ENCODE measurements at places on chromosomes 3 and 15.

DNA sequence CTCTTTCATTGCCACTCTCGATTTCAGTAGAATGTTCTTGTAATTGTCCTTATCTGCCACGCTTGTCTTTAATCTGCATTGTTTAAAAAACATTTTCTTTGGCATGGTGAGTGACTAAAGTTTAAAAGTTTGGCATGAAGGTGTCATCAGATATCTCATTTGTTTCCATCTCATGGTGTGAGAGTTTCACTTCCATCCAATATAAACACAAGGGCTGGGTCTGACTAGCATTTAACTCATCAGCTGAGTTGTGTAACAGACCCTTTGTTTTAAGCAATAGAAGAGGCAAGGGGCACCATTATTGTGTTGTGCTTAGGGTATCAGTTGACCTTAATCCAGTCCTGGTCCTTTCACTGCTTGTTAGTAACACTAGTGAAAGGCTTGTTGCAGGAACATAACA lies 49.9 kb upstream of the IL12A start:
- no peak for DNase-seq

- DNase-seq = no peak
Measured at GRCh38 chr3:46604127-46604526, 8.2 kb upstream of the FAM240A start.

- DNase-seq = no peak
Measured at GRCh38 chr15:60373745-60374144, 24.0 kb downstream of the ANXA2 start.

DNA sequence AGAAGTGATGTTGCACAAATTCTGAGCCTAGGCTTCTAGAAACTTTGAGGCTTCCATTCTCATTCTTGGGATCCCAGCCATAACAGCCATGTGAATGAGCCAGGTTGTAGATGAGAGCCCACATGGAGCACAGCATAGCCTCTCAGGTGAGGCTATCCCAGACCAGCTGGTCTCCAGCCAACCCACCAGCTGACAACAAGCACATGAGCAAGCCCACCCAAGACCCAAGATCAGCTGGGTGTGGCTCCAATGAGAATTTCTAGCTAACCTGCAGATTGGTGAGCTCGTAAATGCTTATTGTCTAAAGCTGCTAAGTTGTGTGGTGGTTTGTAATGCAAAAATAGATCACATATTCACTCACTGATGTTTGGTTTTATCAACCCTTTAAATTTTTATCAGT lies 14.4 kb downstream of the KY start:
- no peak for DNase-seq

- no peak for DNase-seq
Measured at GRCh38 chr15:53695365-53695764, 64.1 kb downstream of the WDR72 start.

GRCh38 chr15:39512643-39513042 lies 68.2 kb upstream of the THBS1 start:
- no peak for DNase-seq

- DNase-seq = no peak
Measured at GRCh38 chr3:35849963-35850362, 210.6 kb downstream of the ARPP21 start.

GRCh38 chr3:158770741-158771350 lies 31.0 kb upstream of the MFSD1 start:
- no peak for DNase-seq

DNA sequence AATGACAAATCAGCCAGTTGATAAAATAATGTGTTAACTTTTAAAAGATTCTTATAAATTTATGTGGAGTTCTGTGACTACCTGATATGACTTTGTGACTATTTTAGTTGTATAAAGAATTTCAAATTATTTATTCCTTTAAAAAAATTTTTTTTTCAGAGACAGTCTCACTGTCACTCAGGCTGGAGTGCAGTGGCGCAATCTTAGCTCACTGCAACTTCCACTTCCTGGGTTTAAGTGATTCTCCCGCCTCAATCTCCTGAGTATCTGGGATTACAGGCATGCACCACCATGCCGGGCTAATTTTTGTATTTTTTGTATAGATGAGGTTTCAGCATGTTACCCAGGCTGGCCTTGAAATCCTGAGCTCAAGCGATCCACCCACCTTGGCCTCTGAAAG lies 48.5 kb downstream of the MBNL1 start:
- no peak for DNase-seq

GRCh38 chr3:147702509-147702908 lies 293.3 kb downstream of the ZIC1 start:
- DNase-seq = no peak

- DNase-seq = no peak
Measured at GRCh38 chr3:13197795-13198194, 124.6 kb upstream of the IQSEC1 start.

GRCh38 chr3:22245811-22246583 lies 495.0 kb upstream of the ZNF385D start:
- DNase-seq = peak; percentile 7

GRCh38 chr3:111803123-111803593 lies 55.9 kb upstream of the PHLDB2 start:
- DNase-seq = peak; percentile 42

- no peak for DNase-seq
Measured at GRCh38 chr15:62566248-62566647, 401.2 kb upstream of the C2CD4B start.

GRCh38 chr15:38129531-38130204 lies 123.0 kb upstream of the SPRED1 start:
- peak; percentile 78 for DNase-seq

- no peak for DNase-seq
Measured at GRCh38 chr3:23663661-23664186, 142.0 kb upstream of the UBE2E1 start.

GRCh38 chr3:71930056-71930991 lies 145.4 kb upstream of the PROK2 start:
- peak; percentile 67 for DNase-seq

GRCh38 chr15:75947092-75947491 lies 43.4 kb downstream of the FBXO22 start:
- no peak for DNase-seq

DNA sequence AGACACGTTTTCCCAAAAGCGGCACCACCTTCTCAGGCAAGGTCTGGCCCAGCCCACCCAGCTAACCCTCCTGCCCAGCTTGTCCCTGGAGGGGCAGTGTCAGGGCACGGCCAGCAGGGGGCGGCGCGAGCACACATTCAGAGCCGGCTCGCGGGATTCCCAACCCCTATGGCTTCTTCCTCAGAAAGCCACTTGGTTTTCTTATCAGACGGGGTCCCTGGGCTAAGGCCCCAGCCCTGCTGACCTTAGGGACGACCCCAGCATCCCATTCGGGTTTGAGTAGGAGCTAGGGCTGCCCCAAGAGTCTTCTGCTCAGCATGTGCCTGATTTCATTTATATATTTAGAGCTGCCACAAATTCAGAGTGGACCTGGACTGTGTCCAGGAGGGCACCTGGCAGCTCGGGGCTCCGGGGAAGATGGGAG lies 14.5 kb downstream of the RLBP1 start:
- peak; percentile 87 for DNase-seq

DNA sequence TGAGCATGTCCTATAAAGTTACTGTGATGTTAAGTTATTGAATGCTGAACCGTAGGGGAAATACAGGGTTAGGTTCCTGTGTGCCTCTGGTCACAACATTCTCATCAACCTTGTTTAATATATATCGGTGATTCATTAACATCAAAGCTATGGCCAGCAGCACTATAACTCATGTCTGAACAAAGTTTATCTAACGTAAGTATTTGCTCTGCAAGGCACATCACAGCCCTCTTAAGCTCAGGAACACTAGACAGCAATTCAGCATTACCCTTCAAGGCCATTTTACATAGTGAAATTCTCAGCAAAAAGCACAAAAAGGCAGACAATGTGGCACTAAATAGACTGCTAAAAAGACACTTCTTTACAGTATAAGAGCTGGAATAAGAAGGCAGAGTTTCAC lies 48.2 kb upstream of the FNDC3B start:
- DNase-seq = no peak

DNA sequence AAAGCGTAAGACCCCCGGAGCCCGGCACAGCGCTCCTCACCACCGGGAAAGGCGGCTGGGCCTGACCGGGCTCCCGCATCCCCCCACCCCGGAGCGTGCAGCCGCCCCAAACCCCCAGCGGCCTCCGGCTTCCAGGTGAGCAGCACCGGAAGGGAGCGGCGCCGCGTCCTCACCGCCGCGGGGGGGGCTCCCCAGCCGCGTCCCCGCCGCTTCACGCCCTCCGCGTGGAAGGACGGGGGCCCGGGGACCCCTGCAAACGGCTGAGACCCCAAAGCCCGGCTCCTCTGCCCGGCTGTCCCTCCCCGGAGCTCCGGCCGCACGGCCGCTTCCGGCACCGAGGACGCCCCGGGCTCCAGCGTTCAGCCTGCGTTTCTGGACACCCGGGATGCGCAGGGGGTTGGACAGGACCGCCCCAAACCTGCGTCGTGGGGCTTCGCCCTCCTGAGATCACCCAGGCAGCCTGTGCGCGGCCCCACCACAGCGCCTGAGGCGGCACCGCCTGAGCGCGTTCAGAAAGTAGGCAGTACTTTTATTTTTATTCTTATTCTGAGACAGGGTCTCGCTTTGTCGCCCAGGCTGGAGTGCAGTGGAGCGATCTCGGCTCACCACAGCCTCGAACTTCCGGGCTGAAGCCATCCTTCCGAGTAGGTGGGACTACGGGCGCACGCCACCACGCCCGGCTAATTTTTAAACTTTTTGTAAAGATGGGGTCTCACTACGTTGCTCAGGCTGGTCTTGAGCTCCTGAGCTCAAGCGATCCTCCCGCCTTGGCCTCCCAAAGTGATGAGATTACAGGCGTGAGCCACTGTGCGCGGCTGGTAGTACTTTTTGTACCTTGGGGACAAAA lies 51.6 kb upstream of the BLM start:
- DNase-seq = peak; percentile 82

- DNase-seq = no peak
Measured at GRCh38 chr3:14141144-14141543, 16.3 kb downstream of the TMEM43 start.

DNA sequence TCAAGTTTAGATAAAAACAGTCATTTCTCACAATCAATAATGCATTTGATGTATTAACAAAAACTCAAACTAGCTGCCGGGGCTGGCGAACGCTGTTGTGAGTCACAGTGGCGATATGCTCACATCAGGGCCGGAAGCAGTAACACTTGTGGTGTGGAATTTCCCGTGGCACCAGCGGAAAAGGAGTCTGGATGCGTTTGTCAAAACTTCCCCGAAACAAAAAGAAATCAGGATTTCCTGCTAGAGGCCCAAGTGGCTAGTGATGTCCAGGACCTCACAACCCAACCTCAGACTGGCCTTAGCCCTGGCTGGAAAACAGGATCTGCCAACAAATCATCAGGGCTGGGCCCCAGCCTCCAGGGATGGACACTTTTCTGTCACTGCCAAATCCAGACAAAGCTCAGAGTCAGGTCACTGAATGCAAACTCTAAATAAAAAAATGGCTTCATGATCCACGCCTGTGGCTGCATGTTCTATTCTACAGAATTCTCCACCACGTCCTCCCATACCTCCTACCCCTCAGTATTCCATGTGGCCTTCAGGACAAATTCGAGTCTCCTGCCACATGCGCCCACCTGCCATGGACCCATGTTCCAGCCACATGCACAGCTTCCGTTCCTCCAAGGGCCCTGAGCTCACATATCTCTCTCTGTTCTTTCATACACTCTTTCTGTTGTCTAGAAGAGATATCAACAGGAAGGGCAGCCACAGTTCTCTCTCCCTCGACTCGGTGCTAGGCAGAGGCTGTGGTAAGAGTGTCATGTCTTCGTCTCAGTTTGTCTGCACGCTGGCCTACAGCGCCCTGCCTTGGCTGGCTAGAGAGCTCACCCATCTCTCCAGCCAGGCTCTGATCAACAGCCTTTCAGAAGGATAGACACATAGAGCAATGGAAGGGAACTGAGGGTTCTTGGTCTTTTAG lies 35.4 kb downstream of the EHD4 start:
- no peak for DNase-seq

GRCh38 chr15:87919064-87919463 lies 337.5 kb downstream of the NTRK3 start:
- no peak for DNase-seq

- no peak for DNase-seq
Measured at GRCh38 chr3:61796088-61796680, 234.8 kb downstream of the PTPRG start.

DNA sequence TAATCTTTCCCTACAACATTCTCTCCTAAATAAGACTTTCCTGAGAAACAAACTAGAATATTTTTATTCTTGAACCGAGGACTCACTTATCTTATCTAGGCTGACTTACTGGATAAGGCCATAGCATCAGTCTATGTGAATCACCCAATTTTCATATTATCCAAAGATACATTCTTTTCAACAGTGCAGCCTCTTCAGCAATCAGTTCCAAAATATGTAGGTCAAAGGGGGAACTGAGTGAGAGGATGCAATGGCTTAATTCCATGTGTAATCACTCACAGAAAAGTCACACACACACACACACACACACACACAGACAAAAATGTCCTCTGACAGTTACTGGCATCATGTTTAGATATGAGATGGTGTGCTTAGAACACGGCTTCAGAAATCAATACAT lies 31.5 kb upstream of the MECOM start:
- DNase-seq = no peak

GRCh38 chr3:124234852-124235252 lies 242.9 kb upstream of the ROPN1 start:
- DNase-seq = no peak

- no peak for DNase-seq
Measured at GRCh38 chr3:168081171-168081771, 14.5 kb downstream of the GOLIM4 start.

DNA sequence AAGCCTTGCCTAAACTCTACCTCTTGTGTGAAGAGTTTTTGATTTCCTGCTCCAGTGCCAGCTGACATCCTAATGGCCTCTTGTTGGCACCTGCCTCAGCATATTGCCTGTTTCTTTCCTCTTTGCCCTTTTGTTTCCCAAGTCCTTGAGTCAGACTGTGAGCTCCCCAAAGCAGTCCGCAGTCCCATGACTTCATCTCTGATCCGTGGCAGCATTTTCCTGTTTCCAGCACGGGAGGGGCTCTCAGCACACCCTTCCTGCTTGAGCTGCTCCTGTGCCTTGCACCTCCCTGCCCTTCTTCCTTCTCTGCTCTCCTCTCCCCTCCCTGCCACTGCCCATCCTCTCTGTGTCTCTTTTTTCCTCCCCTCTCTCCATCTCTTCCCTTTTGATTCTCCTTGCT lies 179.6 kb downstream of the EPHB1 start:
- DNase-seq = no peak

DNA sequence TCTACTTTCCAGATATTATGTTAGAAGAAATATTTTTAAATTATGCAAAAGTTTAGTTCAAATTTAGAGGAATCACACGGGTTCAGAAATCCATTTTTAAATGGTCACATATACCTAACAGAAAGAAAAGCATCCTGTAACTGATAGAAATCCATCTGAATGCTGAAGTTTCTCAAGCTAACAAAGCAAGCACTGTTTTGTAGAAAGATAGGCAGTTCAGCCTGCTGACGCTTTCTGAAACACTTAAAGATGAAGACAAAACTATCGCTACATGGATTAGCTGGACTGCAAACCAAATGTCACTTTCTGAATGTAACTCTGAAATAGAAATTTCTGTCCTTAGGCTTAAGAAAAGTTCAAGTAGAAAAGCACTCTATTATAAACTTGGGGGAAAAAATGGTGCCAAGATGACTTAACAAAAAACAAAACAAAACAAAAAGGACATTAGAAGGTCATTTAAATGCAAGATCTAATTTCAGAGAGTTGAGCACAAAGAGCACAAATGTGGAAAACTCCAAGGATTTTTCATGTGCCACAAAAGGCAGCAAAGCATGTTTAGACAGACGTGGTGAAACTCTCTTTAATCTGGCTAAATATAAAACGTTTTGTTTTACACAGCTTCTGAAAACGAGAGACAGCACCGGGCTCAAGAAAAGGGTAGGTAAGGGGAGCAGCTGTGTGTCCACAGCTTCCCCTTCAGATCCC lies 1.2 kb downstream of the PLOD2 start:
- DNase-seq = no peak

GRCh38 chr3:112982710-112983109 lies 7.8 kb upstream of the CD200R1 start:
- no peak for DNase-seq
